ENCODE measurements at places on chromosomes 12 and 14. TPM values are rescaled to one million over a fixed set of nuclear protein-coding genes. Genes with fewer than 3 reads are reported as not detected.

EFS gene
- 17.8 TPM for total RNA-seq

CDH24 gene
- 13.6 TPM for total RNA-seq

CMA1 gene
- total RNA-seq: not detected

SPIC gene
- total RNA-seq: not detected

RHOF gene
- total RNA-seq: 25.7 TPM

Data from endothelial cell (in vitro differentiated cells).